ENCODE measurements at places on chromosomes 7 and 10.

DNA sequence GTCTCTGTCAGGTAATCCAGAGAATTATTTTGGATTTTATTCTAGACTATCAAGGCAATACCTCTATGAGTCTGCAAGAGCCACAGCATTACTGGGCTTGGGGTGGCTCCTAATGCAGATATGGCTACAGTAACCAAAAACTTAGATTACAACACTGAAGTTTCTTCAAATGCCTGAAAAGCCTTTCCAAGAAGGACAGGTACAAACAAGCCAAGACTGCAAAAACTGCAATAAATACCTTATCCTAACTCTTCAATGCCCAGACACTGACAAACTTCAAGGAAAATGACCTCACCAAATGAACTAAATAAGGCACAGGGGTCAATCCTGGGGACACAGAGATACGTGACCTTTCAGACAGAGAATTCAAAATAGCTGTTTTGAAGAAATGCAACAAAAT lies 82.0 kb downstream of the TES start:
- DNase-seq, result no peak

DNA sequence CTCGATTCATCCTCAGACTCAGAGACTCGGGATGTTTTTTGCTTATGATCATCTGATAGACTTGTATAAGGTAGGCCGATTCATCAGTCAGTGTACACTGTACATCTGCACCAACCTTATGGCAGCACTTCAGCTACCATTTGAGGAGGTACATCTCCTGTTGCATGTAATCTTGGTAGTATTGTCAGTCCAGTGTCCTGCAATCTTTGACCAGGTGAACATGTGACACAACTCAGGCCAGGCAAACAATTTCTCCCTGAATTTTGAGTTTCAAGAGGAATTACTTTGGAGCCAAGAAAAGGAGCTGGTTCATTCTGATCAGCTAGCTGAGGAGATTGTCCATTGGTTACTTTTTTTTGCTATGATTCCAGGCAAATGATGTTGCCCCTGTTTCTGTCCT lies 19.7 kb upstream of the WASL start:
- no peak for DNase-seq

- no peak for DNase-seq
Measured at GRCh38 chr10:120802935-120803334, 48.2 kb upstream of the WDR11 start.

- DNase-seq, result no peak
Measured at GRCh38 chr10:69572159-69573055, 815 bp downstream of the NEUROG3 start.

DNA sequence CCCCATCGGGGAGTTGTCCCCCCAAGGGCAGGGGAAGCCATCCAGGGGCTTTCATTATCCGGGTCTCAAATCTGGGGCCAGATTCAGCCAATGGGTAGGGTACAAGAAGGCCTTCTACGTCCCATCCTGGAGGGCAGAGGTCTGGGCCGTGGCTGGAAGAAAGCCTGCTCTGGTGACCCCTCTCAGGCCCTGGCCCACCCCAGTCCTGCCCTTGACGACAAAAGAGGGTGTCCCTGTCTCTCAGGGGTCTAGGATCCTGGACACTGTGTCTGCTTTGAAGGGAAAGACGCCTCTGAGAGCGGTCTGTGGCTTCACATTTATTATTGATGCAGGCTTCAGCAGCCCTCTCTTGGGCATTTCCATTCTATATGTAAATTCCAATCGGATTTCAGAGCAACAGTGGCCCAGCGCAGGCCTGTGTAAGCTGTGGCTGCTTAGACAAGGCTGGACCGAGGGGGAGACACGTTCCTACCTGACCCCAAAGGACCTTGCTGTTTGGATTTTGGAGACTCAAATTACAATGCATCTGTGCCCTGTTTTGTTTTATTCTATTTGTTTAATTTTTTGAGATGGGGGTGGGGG lies 83.2 kb upstream of the BAIAP2L1 start:
- DNase-seq, result no peak

- DNase-seq, result no peak
Measured at GRCh38 chr7:5743803-5744202, 37.7 kb downstream of the RNF216 start.

GRCh38 chr7:46681865-46682503 lies 760.9 kb upstream of the IGFBP3 start:
- DNase-seq, result no peak

GRCh38 chr7:98841179-98841997 lies 28.4 kb downstream of the TMEM130 start:
- peak; percentile 79 for DNase-seq

DNA sequence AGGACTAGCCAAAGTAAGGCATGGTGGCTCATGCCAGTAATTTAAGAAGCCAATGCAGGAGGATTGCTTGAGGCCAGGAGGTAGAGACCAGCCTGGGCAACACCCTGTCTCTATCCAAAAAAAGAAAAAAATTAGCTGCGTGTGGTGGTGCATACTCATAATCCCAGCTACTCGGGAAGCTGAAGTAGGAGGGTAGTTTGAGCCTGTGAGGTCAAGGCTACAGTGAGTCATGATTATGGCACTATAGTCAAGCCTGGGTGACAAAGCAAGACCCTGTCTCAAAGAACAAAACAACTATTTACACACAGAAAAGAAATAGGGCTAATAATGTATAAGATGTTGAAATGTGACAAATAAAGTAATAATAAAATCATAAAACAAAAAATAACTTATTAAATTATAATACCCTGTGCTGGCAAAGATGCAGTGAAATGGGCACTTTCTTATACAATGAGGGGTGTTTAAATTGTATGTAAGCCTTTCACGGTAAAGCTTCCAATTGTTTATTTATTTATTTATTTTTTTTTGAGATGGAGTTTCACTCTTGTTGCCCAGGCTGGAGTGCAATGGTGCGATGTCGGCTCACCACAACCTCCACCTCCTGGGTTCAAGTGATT lies 175.2 kb downstream of the TPST1 start:
- no peak for DNase-seq

- peak; percentile 18 for DNase-seq
Measured at GRCh38 chr7:119270045-119270464, 1002.9 kb upstream of the KCND2 start.

- no peak for DNase-seq
Measured at GRCh38 chr7:81419731-81420130, 350.1 kb downstream of the HGF start.

DNA sequence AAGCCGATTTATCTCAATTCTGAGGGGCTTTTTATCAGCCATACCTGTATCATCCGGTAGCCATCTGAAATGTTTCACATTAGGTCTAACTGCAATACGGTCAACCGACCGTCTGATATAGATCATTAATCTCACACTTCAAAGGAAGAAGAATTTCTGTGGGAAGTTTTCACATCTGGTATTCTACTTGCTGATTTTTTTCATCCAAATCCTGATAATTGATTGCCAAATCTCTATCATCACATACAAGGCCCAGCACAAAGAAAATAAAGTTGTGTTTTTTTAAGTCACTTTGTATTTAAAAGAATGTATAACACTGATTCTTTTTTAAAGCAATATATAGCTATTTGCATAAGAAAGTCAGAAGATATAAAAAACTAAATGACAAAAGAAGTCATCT lies 132.3 kb downstream of the DKK1 start:
- DNase-seq, result no peak

- no peak for DNase-seq
Measured at GRCh38 chr10:119461380-119461779, 81.1 kb downstream of the RGS10 start.

DNA sequence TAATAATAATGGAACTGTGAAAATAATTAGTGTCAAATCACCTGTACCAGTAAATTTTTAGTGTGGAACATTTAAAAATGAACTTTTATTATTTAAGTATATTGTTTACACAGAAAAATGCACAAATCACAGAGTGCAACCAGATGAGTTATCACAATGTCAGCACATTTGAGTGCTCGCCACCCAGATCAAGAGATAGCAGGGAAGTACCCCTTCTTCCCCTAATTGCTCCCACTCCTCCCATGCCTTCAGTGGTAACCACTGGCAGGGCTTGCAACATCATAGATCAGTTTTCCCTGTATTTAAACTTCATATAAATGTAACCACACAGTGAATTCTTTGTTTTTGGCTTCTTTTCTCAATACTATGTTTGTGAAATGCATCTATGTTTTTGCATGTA lies 7.8 kb upstream of the GPR141 start:
- DNase-seq, result no peak

DNA sequence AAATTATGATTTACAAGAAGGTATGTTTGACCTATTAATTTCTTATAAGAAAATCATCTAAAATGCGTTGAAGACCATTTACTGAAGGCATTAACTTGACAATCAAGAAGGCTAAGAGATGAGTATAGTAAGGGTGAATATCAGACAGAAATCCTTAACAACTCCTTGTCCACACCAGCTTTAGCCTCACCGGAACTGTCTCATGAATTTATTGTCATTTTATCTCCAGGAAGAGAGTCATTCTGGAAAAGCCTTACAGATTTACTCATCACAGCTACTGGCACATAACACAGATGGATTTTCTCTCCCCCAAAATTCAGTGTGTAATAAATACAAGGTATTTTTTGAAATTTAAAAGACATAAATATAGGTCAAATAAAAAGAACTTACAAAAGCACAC lies 129.4 kb upstream of the LSM8 start:
- DNase-seq, result no peak

- DNase-seq, result no peak
Measured at GRCh38 chr7:157438121-157439025, 101.6 kb downstream of the DNAJB6 start.

DNA sequence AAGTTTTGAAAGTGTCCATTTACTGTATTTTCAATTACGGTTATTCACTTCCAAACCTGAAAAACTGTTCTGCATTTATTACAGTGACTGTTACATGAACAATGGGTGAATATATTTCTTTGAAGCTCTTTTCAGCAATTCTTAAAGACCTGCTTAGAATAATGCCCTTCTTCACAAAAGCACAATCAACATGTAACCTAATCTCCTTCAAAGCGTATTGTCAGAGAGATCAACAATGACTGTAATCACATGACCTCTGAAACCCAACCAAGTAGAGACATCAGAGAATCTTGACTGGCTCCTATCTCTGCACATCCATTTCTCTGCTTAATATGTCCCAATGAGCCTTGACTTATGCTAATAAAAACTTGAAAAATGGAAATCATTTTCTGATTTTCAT lies 126.7 kb downstream of the NRCAM start:
- no peak for DNase-seq

DNA sequence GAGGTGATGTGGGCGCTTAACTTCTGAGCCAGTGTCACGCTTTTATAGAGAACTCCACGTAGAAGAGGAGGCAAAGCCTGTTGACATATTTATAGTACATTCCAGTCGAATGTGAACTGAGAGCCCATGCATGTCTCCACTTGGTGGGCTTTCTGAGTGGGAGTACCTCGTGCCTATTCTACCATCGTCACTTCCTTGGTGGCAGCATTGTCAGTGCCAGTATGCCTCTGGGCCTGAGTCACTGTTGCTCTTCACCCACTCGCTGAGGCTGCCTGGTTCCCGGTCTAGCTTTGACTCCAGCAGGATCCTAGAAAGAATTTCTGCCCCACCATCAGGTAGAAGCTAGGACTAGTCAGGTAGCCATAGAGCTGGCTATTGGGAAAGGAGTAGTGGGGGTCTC lies 30.0 kb upstream of the CDH23 start:
- no peak for DNase-seq

- no peak for DNase-seq
Measured at GRCh38 chr7:27163288-27164044, 1.9 kb downstream of the HOXA9 start.
